ENCODE measurements at places on chromosomes 4 and X.

DNA sequence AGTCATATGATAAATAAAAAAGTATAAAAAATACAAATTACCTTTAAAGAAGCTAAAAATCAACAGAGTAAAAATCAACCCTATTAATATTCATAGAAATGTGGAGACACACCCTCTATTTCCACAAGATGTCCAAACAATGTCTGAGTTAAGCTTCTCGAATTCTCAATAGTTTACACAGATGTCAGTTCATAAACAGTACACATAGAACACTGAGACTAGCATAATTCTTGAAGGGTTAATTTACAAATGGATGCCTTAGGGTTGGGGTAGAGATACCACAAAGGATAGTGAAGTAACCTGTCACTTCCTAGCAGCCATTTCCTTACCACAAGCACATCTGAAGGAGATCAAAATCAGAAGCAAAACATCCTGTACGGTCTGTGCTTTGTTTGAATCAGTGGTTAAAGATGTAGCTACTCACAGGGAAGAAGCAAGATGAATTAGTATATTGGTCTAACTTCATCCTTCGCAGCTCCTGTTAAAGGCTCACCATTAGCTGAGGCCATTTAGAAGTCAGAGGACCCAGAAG, 2393.9 kb downstream of the ARAP2 start:
- peak; percentile 11 for DNase-seq

GRCh38 chr4:3659131-3659530, 107.1 kb upstream of the ADRA2C start:
- no peak for DNase-seq

DNA sequence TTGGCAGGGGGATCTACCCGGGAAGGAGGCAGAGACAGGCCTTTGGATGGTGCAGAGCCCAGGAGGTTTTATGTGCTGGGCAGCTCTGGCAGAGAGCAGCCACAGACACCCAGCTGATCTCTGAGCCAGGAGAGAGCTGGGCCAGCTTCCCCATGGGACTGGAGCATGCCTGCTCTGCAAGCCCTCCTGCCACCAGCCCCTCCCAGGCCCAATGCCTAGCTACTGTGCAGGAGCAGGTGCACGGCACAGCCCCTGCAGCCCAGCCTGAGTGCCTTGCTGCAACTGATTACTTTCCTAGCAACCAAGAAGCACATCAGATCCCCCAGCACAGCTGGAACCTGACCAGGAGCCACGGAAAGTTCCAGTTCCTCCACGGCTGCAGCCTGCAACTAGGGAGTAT, 57.8 kb upstream of the BEND2 start:
- no peak for DNase-seq

- no peak for DNase-seq
Observed at GRCh38 chr4:16202598-16202997, 23.7 kb downstream of the TAPT1 start.

DNA sequence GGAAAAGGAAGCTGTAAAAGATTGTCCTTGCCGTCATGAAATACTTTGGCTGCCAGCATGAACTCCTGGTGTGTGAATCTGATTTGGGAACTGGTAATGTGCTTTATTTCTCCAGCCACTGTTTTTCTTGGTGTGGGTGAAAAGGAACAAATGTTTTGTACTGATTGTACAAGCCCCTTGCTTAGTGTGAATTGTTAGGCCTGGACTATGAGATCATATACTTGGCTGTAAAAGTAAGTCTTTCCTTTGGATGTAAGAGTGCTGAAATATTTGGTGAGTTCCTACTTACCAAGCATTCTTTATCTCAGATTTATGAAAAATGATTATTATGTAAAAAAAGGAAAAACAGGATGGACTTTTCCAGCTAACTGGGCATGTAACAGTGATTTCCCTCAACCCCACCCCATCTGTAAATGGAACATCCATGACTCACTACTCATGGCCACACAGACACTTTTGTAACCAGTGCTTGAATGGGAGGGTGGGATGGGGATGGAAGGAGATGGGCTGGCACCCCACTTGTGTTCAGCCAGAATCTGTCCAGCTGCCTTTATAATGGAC, 6.3 kb downstream of the FNIP2 start:
- peak; percentile 81 for DNase-seq

DNA sequence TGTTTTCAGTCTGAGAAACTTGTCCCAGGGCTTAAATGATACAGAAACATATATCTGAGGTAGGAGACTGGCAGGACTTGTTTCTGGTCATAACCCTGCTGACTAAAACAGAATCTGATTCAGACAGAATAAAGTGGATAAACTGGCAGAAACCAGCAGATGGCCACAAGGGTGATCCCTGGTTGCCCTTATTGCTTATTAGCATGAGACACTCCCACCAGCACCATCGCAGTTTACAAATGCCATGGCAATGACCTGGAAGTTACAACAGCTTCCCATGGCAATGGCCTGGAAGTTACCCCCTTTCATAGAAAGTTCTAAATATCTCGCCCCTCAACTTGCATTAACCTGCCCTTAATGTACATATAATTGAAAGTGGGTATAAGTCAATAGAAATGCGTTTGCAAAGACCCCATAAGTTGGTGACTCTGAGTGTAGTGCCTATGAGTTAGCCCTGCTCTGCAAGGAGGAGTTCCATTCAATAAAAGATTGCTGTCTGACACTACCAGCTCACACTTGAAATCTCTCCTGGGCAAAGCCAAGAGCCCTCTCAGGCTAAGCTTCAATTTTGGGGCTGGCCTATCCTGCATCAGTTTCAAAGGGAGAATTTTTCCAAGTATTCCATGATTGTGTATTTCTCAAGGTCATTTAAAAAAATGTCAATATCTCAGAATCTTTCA, 52.9 kb upstream of the PAGE5 start:
- no peak for DNase-seq

DNA sequence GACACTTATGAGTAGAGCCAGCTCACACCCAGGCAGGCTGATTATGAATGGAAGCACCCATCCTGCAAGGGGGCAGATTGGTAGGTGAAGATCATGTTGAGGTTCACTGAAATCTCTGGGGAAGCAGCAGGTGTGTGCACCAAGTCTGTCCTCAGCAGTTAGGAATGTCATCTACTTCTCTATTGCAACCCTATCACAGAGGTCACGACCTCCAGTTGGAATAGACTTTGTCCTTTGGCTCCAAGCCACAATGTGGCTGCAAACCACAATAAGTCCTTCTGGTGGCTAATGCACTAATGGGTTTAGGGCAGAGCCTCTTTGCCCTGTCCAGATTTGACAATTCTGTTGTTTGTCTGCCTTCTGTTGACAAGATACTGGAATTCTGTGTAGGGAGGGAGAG, 1056.7 kb downstream of the PCDH19 start:
- no peak for DNase-seq

GRCh38 chr4:140222171-140222570, 68.2 kb upstream of the MAML3 start:
- DNase-seq, result peak; percentile 40

GRCh38 chrX:40008791-40009461, 88.8 kb downstream of the BCOR start:
- DNase-seq, result peak; percentile 44
